ENCODE measurements at places on chromosomes 4 and X.
A peak's percentile ranks its signal among the peaks of the same experiment; 100 is the strongest.

DNA sequence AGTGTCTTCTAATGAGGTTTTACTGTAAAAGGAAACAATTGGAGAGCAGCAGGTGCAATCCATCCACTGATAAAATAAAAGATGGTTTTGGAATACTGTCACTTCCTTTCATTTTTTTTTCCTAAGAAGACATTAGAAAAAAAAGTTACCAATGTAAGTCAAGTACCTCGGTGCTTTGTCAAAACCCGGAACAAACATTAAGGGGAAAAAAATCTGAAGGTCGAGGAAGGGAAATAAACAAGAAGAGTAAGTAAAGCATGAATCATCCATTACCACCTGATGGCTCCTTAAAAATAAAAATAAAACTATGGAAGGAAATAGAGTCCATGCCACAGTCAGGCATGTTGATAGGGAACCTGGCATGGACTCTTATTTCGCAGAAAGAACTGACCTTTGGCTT is 15.3 kb upstream of the XPNPEP2 start:
- DNase-seq: no peak

DNA sequence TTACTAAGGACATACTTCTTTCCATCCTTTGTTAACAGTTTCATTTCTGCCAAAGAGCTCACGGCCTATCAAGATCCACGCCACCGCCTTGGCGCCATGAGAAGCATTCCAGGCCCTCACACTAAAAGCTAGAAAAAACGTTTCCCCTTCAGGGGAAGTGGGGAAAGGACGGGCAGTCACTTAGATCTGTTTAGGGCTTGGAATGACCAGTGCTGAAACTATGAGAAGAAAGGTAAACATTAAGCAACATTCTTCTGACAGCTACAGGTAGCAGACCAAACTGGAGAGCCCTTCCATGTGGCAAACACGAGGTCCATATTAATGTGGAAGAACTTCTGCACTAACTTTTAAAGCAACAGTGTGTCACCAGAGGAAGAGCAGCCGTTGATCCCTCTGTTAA is 146.7 kb downstream of the SH3KBP1 start:
- no peak for DNase-seq

- peak; percentile 45 for DNase-seq
Measured at GRCh38 chrX:118839334-118839958, 15.8 kb downstream of the ZCCHC12 start.

DNA sequence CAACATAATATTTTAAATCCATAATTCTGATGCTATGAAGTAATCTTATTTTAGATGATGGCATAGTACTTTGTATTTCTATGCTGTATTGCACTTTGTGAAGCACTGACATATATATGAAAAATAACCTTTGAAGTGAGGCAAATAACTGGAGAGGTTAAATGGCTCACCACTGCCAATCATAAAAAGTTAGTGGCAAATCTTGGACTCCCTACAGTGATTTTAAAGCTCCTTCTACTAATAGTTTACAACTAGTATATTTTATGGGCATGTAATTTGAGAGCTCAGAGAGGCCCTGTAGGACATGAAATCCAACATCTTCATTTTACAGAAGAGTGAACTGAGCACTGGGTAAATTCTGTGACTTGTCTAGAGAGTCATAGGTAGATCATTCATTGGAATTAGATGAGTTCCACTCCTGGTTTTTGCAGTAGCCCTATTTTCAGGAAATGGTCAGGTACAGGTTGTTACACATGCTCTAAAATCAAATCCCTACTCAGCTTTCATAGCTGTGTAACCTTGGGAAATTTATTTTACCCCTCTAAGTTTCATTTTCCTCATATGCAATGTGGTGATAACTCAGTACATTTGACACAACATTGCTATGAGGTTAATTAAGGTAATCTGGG is 804 bp upstream of the GC start:
- no peak for DNase-seq

GRCh38 chr4:74189331-74190043 is 31.6 kb downstream of the MTHFD2L start:
- peak; percentile 61 for DNase-seq

DNA sequence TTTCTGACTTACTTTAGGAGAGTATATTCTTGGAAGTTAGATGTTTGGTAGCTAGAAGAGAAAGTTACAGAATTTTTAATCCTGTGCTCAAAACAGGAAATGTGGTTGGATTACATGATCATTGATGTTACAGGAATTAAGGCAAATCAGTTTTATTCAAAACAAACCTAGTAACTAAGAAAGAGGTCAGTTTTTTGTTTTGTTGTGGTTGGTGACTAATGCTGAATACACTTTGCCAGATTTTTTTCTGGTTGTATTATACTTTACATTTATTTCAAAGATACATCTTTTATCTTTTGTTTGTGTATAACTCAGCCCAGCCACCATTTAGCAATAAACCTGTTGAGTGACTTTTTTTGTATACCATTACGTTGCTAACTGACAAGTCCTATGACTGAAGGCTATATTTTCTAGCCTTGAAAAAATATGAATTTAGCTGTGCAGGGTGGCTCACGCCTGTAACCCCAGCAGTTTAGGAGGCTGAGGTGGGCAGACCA is 116.7 kb downstream of the KLHL8 start:
- no peak for DNase-seq

GRCh38 chrX:97481228-97481627 is 597.5 kb downstream of the RPA4 start:
- no peak for DNase-seq

DNA sequence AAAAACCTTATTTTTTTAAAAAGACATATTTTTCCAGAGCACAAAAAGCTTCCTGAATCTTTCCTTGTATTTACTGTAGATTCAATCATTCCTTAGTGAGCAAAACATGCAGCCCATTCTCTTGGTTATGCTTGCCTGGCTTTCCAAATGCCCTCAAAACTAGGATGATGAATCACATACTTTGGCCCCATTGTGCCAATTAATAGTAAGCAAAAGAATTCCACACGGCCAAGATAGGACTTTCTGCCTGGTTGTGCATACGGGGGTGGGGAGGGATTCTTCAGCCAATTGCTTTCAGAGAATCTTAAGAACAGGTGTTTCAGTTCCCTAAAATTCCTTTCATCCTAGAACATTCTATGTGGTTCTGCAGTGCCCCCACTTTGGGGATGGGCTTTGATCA is 7.0 kb downstream of the RAI2 start:
- DNase-seq: no peak

GRCh38 chr4:112002248-112002661 is 143.0 kb upstream of the FAM241A start:
- no peak for DNase-seq

- DNase-seq: peak; percentile 27
Measured at GRCh38 chr4:26237916-26238315, 82.9 kb upstream of the RBPJ start.

DNA sequence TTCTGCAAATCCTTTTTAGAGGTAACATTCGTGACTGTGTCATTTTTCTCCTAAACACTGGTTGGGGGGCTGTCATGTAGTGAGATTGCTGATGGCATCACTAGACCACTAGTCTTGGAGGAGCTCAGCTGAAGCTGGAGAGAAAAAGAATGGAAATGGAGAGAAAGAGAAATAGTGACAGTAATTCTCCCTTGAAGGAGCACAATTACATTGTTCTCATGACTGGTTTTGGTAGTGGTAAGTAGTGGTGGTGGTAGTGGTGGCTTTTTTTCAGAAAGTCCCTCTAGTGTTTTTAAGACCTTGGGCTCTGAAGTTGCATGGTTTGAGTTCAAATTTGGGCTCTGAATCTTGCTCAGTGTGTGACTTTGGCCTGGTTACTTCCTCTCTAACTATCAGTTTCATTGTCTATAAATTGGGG is 99.8 kb downstream of the LARP7 start:
- DNase-seq: no peak

GRCh38 chrX:93319609-93320008 is 353.8 kb downstream of the NAP1L3 start:
- DNase-seq: no peak

GRCh38 chr4:35548921-35549320 is 695.4 kb downstream of the ARAP2 start:
- no peak for DNase-seq

DNA sequence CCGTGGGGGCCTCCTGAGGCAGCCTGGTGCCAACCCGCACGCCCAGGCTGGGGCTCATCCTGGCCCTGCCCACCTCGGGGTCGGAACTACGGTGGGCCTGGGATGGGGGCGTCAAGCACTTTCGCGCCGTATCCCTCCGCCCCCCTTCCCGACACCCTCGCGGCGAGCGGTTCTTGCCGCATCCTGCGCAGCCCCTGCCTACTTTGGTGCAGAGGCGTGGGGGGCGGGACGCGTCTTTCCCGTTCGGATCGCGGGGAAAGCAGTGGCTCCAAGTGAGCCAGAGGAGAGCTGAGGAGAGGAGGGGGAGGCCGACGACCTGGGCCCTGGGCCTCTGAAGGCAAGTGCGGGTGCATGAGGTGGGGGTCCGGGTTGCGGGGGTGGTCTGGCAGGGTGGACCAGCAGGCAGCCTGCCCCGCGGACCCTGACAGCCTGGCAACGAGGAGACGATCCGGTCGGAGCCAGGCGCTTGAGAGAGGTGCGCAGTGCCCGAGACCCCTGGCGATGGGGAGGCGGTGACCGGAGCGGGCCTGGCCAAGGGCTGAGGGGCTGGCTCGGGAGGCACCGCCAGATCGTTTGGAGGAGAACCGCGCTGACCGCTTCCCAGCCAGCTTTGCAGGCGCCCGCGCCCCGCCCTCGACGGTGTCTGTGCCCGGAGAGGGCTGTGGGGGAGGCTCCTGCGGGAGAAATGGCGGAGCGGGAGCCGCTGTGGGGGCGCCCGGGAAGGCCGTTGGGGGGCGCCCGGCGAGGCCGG is at the start of gene GPRASP2:
TSS of gene GPRASP2 (plus strand) at position 233 of the 751 bp plus-strand sequence. CDS start 2,422 bp downstream, outside the sequence.
- DNase-seq: peak; percentile 52

- no peak for DNase-seq
Measured at GRCh38 chr4:152944666-152945320, 8.7 kb downstream of the FHDC1 start.

DNA sequence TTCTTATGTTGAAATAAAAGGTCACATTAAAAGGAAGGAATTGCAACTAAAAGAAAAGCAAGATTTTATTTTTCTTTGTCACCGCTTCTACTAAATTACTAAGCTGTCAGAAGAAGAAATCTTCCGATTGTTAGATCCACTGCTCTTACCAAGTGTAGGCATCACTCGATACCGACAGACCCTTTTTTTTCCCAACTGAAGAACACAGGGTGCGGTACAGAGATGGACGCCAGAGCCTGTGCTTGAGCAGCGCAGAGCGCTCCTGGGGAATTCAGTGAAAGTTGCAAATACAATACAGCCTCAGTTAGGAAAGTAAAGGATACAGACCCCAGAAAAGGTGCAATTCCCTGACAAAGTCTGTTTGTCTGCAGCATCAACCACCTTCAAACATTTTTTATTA is 94.9 kb upstream of the WDR17 start:
- DNase-seq: no peak

DNA sequence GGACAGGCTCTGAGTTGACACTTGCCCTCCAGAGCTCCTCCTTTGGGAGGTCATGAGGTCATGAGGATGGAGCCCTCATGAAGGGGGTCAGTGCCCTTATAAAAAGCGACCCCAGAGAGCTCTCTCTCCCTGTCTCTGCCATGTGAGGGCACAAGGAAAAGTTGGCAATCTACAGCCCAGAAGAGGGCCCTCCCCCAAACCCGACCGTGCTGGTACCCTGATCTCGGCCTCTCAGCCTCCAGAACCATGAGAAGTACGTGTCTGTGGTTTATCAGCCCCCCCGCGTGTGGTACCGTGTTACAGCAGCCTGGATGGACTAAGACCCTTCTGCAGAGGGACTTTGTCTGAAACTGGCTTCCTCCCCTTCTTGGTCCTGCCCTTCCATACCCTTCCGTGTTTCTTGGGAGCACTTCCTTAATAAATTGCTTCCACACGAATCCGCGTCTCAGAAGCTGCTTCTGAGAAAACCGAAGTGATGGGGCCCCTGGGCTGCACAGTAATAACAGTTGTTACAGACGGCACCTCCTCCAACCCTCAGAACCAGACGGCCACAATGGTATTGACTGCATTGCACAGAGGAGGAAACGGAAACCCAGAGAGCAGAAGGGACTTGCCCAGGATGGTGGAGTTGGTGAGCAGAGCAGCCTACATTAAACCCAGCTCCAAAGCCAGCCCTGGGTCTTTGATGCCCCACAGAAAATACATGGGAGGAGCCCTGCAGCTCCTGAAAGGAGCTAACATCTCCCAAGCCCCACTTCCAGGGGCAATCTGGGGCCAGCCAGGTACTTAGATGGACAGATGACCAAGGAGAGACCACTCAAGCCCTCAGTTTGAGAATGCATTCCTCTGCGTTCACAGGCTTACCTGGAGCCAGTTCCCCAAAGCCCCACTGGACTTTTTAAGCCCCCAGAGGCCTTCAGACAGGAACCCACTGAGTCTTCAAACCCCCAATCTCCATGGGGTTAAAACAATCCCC is 242.7 kb downstream of the BCOR start:
- no peak for DNase-seq

DNA sequence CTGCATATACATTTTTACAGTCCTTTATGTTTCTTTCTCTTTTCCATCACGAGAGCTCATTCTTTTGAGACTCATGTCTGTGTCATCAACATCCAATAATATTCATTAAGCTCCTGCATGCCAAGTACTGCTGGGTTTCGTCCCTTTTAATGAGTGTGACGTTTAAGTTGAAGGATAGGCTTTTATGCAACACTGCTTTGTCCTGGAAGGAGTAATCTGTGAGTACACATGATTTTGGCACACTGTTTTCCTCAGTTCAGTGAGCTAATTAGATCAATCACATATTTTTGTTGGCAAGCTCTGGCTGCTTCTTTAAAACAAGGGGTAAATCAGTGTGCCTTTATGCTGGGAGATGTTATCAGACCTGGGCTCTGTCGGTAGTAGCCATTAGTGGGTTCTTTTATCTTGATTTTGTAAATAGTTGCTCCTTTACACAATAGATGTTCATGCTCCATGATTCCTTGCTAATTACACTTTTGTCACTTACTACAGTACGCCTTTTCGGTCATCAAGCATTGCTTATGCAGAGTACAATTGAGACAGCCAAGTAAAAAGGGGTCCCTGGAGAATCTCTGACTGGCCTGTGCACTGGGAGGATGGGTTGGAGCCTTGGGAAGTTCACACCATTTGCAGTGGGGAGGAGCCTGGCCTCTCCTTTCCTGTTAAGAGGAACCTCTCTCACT is 132.6 kb downstream of the FHIP1A start:
- DNase-seq: peak; percentile 87

DNA sequence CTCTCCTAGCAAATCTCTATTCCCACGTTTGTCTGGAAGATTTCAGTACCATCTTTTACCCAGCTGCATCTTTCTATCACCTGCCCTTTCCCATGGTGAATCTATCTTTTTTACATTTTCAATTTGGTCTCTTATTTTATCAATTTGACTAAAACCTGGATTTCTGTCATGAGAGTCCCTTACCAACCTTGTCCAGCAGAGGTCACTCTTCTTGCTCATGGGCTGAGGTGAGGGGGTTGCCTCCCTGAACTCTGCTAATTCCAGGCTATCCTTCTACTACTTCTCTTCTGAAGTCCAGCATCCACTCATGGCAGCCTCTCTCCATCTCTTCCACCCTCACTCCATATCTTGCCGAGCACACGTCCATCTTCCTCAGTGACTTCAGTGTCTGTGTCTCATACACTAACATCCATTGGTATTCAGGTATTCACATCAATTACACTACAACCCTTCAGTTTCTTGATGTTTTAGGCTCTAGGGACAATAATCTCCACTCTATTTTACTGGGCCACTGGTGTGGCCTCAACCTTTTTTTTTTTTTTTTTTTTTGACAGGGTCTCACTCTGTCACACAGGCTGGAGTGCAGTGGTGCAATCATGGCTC is 17.8 kb upstream of the ZNF827 start:
- peak; percentile 29 for DNase-seq

- DNase-seq: no peak
Measured at GRCh38 chr4:146214238-146214637, at the start of gene REELD1. Gene REELD1, plus strand, starts transcription at chr4:146214538. Its CDS starts 2,415 bp downstream, at chr4:146216953.

Measured in NCI-H1092 treated with DMSO at 0.1 percent for 48 hours (cell line).